ENCODE measurements at places on chromosomes 7 and 10.

GRCh38 chr10:72847681-72848080 is 45.9 kb upstream of the OIT3 start:
- ATAC-seq = peak; percentile 60

- no peak for ATAC-seq
Observed at GRCh38 chr7:23043441-23043840, 29.5 kb upstream of the HYCC1 start.

DNA sequence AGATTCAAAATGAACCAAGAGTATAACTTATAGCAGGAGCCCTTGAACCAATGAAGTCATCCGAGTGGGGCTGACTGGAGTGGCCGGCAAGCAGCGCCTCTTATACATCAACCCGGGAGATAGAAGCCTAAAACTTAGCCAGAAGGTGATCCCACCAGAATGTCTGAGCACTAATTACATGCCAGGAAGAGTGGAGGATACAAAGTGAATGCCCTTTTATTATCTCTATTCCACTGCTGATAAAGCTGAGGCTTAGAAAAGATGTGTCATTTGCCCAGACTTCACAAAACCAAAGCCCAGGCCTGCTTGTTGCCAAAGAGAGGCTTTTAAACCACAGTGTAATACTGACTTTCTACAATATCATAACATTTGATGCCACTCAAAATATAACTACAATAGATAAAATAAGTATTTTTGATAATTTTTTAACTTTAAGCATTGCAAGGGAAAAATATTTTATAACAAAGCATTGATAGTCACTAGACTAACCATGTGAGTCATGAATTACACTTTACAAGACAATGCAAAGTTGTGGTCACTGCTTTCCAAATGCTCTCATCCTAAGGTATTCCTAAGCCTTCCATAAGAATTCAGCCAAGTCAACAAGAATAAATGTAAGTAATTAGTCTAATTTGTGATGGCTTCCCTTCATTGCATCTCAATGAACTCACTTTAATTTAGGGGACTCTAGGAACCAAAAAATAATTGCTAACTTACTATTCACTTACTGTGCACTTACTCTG is 58.6 kb upstream of the ARID5B start:
- ATAC-seq = no peak

GRCh38 chr7:36289833-36290661 is 99.6 kb upstream of the ANLN start:
- ATAC-seq = peak; percentile 16

DNA sequence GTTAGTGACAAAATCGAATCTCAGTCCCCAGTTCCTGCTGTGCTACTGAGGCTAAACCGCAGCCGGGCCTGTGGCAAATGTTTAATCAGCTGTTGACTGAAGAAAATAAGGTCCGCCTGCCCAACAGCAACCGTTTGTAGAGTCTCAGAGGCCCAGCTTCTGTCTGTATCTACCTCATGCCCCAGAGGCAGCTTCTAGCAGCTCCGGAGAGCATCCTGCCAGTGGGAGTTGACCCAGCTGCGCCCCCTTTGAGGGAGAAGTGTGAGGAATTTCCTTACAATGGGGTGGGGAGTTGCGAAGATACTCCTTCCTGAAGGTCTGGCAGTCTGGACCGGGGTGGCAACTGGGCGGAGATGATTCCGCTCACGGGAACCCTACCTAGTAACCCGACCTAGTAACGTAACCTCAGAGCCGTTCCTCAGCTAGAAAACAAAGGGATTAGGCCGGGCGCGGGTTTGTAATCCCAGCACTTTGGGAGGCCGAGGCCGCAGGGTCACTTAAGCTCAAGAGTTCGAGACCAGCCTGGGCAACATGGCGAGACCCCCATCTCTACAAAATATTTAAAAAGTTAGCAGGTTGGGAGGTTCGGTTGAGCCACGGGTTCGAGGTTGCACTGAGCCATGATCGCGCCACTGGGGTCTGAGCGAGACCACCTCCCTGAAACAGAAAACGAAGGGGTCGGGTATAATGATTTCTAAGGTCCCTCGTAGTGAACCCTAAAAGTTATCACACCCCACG is 846 bp upstream of the ZNF775 start:
- ATAC-seq = peak; percentile 18

- ATAC-seq = no peak
Observed at GRCh38 chr7:37728747-37729146, 45.2 kb downstream of the GPR141 start.

DNA sequence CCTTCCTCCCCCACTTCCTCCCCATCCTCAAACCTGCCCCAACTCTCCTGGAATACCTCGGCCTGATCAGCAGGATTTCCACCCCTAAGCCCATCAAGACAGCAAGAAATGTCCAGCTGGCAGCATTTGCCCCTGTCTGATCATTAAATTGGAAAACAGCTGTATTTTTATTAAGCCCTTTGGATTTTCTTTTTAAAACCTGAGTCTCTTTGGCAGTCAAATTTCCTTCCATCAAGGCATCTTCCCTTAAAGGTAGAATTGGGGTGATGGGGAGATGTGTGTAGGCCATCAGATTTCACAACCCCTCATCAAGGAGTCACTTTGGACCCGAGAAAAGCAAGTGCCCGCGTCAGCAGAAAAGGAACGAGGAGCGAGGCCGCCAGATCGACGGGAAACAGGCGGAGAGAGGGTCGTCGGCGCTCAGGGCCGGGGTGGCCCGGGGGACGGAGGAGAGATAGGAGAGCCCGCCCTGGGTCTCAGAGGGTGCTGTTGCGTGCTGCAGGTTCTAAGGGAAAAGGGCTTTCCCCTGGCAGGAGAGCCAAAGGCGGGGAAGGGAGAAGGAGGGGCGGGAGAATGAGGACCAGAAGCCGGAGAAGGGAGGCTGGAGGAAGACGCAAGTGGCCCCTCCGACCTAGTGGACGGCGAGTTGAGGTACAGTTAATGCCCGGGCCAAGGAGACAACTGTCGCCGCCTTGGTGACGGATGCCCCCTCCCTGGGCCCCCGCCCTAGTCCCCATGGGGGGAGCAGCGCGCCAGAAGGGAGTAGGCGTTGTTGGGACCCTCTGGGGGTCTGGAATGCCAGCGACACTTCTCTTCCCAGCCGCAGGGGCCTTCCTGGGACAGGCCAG is 11.5 kb upstream of the GATA3 start:
- peak; percentile 12 for ATAC-seq

- no peak for ATAC-seq
Observed at GRCh38 chr7:92650391-92650790, 60.2 kb upstream of the FAM133B start.

DNA sequence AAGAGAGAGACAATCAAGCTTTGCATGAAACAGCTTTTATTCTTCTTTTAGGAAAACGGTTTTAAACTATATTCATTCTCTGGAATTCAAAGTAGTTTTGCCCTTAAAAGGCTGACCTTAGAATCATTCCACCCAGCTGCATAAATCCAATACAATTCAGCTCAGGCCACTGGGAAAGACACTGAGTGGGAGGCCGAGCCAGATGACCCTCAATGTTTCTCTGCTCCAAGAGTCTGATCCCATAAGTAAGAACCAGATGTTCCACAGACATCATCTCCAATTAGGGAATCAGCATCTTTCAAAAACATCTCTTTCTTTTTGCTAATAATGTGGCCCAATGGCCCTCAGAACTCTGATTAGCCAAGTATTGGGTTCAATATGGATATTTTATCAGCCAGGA is 26.1 kb downstream of the CREB3L2 start:
- no peak for ATAC-seq

DNA sequence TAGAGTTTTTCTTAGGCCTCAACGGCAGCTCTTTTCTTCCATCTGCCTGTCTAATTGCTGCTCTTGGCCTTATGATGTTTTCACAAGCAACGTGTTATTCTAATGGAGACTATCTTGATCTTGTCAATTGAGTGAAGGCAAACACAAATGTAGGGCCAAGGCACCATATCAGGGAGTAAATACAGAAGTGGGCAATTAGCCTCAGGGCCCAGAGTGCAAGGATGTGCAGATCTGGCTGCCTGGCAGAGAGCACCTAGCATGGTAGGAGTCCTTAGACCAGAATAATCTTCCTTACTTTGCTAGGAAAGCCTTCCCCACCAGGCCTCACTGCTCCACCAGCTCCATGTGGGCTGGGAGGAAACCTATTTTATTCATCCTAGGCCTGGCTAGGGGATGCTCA is 590.9 kb downstream of the LRMDA start:
- no peak for ATAC-seq

DNA sequence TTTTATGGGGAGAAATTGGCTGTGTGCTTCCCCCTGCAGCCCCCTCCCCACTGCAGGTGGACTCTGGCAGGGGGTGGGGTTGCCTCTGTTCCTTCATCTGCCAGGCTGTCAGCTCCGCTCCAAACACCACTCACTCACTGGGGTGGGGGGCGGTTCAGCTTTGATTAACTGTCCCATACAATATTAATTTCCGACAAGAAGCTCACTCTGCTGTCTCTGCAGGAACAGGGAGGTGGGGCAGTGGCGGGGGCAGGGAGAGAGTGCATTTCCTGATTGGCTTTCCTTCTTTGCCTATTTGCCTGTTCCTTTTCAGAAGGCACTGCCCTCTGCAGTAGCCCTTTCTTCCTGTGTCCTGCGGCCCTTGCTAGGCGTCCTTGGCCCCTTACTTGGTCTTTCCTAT is 500.8 kb downstream of the PLXNA4 start:
- no peak for ATAC-seq

DNA sequence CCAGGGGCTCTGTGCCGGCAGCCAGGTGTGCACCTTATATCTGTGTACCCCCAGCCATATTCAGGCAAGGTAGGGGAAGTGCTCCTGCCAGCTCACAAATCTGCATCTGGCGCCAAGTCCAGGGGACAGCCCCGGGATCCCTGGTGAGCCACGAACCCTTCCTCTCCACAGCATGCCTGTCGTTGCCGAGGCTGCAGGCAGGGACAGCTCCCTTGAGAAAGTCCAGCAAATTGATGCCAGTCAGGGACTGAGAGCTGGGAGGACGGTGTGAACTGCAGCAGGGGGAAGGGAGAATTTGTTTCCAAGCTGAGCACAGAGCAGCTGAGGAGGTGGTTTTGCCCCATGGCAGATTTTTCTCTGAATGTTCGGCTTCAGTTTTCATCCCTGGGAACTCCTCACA is 919 bp downstream of the PLA2G12B start:
- ATAC-seq = no peak

GRCh38 chr7:132773527-132773956 is 197.3 kb upstream of the PLXNA4 start:
- no peak for ATAC-seq

DNA sequence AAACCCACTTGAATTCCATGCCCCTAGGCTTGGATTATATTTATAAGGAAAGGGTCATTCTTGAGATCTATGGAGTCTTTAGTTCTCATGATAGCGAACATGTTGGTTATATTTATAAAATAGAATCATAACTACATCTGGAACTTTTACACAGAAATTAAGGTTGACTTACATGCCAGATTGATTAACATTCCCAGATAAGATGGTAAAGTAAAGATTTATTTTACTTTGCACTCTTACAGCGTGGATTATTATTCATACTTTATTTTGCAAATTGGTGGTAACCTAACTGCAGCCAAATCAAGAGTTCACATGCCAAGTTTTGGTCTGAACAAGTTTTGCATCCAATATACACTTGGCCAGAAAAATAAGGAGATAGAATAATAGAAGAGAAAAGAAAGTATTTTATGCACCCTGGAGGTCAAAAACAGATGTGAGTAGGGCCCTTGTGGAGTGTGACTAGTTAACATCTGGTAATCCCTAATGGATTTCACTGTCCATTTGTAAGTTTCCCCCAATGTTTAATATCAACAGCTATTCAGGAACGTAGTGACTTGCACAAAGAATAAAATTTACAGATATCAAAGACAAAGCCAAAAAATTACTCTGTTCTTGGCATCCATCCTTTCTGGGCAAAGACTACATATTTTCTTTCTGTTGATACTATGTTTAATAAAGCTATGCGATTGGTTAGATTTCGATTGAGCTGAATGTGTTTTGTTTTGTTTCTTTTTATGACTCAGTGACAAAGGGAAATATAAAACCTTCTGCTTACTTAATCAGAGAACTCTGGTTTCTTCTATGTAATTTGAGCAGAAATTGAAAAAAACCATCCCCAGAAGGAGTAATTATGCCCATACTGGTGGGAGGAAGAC is 10.1 kb upstream of the TMEM26 start:
- no peak for ATAC-seq

DNA sequence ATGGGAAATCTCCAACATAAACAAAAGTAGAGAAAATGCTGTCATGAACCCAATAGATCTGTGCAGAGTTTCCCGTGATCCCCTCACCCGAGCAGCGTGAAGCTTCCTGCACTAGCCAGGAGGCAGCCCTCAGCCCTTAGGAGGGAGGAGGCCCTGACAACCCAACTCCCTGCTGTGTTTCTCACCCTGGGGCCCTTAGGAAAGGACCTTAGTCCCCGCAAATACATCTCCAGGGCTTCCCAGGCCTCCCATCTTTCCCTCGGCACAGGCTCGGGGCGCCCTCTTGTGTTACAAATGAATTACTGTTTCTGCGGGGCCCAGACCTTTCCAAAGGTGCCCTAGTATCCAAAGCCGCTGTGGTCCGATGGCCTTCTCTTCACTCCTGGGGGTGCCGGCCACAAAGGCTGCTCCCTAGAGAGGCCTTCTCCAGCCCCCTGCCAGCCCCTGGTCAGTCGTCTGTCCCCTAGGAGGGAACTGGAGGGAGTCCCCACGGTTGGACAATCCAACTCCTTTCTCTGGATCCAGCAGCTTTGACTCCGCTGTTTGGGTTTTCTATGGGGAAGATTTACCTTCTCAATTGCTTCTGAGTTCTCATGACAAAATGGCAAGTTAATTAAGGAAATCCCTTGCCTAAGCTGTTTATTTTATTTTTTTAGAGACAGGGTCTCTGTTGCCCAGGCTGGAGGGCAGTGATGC is 49.9 kb upstream of the SH2B2 start:
- ATAC-seq = peak; percentile 81

- no peak for ATAC-seq
Observed at GRCh38 chr10:22433875-22434274, 88.6 kb downstream of the SPAG6 start.

- no peak for ATAC-seq
Observed at GRCh38 chr10:34475274-34475646, 339.8 kb downstream of the PARD3 start.

GRCh38 chr10:97875391-97875790 is 25.7 kb downstream of the GOLGA7B start:
- peak; percentile 25 for ATAC-seq

- ATAC-seq = no peak
Observed at GRCh38 chr10:29713450-29713849, 78.7 kb upstream of the SVIL start.

GRCh38 chr7:41921453-41921981 is 218.6 kb upstream of the INHBA start:
- ATAC-seq = no peak

- ATAC-seq = no peak
Observed at GRCh38 chr10:118823256-118823907, 68.6 kb upstream of the CACUL1 start.

DNA sequence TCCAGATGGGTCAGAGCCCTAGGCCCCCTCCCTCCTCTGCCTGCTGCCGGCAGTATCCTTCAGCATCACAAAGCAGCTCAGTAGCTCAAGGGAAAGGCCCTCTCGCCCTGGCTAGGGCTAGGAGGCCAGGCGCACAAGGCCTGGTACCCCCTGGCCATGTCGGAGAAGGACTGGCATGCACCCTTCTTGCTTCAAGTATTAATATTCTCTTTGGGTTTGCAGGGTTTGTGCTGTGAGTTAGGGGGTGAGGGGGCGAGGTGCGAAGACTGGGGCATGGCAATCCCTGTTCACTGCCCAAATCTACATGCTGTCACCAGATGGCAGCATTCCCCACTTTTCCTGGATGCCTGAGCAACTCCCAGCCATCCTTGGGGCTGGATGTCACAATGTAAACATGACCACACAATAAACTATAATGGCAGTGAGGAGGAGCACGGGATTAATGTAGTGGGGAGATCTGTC is 105.2 kb downstream of the NEURL1 start:
- ATAC-seq = peak; percentile 64
